ENCODE measurements at places on chromosomes 12 and 14. TPM values are rescaled to one million over a fixed set of nuclear protein-coding genes. Genes with fewer than 3 reads are reported as not detected.

The RIMBP2 gene
- 34.2 TPM for total RNA-seq

The HOXC6 gene
- not detected for total RNA-seq

The PCNX1 gene
- 125 TPM for total RNA-seq

The NR1H4 gene
- 0.25 TPM for total RNA-seq

The INSM2 gene
- total RNA-seq: 0.25 TPM

The LYZ gene
- total RNA-seq: 3.2 TPM

The CLEC9A gene
- total RNA-seq: not detected

The GPATCH2L gene
- 63.7 TPM for total RNA-seq

The KCNA1 gene
- 2.7 TPM for total RNA-seq

The MYF6 gene
- total RNA-seq: 0.74 TPM

The SYNDIG1L gene
- 0.98 TPM for total RNA-seq

The TEX22 gene
- total RNA-seq: 0.25 TPM

The STXBP6 gene
- total RNA-seq: 28.0 TPM

The SLCO1B1 gene
- total RNA-seq: not detected

Data from temporal lobe (tissue), 4 donors.